ENCODE measurements at places on chromosomes 7 and 10. TPM values are rescaled to one million over a fixed set of nuclear protein-coding genes. Genes with fewer than 3 reads are reported as not detected.
A peak's percentile ranks its signal among the peaks of the same experiment; 100 is the strongest.

DNA sequence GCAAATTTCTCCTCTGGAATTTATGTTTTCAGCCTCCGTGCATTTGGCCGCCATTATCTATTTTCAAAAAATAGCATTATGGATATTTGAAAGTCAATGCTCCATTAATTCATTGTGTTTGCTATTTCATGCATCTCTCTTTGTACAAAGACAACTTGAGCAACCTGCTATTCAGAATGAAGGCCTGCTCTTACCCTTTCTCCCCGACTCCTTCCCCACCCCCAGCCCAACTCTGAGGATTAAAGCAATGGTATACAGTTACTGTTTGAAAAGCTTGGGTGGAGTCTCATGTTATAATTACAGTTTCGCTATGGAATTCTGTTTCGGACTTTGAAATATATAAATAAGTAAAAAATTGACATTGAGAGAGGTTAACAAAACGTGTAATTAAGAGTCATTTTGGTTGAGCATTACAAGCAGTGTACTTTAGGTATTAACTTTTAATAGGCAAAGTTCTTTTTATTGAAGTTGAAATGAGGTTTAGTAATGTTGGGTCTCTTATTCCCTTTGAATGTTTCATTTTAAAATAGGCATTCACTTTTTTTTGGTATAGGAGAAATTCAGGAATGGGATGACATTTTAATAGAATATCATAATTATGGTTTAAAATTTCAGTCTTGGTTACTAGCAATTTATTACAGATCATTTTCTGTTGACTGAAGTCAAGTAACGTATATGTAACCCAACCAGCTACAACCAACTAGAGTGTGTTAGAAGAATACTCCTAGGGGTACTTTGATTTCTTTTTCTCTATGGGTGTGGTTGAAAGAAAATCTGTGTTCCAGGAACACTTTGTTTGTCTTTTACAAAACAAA, 93.1 kb downstream of the ARID5B start:
- DNase-seq = no peak

DNA sequence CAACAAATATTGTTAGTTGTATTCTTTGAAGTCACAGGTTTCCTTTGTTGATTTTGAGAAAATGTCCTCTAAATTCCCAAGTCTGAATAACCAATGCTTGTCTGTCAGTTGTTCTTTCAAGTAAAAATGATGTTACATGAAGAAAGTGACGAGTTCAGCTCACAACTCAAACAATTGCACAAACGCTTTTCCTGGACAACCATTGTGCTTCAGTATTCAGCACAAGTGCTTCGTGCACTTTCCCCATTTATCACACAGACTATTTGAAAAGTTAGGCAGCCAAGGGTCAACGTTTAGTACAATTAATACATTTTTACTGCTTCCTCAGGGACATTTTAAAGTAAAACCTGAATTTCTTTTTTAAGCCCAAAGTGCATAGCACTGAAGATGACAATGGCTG, 44.5 kb downstream of the CDK1 start:
- DNase-seq = no peak

- no peak for DNase-seq
These were observed 1.0 kb upstream of the CHST15 start for GRCh38 chr10:124094419-124094785.

GRM3 gene
- not detected for total RNA-seq

DNA sequence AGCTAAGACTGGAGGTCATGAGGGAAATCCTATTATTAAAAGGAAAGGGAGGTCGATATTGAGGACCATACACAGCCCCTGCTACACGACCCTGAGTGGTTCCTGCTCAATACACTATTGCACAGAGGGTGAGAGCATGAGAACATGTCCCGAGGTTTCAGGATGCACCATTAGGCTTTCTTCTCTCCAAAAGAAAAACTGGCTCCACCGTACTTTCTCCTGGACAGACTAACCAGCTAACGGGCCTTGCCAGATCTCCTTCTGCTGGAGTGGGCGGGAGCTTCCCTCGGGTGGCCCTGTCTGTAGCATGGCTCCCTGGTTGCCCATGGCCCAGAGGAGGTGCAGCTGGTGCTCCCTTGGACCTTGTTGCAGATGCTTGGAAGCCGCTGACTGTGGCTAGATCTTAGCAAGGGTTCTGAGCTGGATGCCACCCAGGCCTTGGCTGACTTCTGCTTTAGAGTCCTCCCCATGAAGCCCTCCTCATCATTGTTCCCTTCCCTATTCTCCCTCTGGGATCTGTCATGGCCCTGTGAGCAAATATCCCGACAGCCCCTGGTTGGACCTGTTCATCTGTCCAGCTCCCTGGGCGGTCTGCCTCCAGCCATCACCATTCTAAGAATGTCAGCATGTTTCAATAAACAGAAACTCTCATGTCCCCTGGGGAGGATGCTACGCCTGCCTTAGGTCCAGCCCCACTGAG, 52.9 kb upstream of the SHH start:
- DNase-seq = no peak

GRCh38 chr7:136533732-136534131, 334.7 kb upstream of the CHRM2 start:
- no peak for DNase-seq

GRCh38 chr10:89235073-89235798, 16.3 kb downstream of the LIPA start:
- peak; percentile 80 for DNase-seq

DNA sequence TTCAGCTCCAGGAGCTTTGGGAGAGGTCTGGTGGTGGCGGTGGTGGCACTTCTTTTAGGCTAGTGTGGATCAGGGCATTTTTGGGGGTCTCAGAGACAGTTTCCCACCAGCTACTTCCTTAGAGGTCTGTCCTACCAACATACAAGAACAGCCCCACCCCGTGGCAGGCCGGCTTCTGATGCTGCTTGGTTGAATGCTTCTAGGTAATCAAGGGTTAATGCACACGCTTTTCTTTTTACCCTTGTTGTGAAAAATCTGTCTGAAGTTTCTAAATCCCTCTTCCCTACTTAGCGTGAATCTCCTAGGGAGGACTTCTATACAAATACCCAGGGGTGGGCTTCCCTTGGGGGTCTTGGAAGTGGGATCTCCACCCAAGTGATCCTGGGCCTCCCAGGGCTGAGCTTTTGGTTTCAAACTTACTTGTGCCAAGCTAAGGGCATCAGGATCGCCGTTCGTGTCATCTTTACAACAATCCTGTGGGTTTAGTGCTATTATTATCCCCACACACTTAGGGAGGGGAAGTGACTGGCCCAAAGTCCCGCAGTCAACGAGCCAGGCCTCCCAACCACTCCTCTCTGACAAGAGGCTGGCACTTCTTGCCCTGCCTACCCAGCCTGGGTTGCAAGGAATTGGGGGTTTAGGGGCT, 1.7 kb downstream of the SH2B2 start:
- DNase-seq = no peak

MYOF gene
- 132 TPM for total RNA-seq

All from upper lobe of right lung (tissue), 1 donor.